Keratinocyte (primary cell): ENCODE measurements at places on chromosomes 2 and 18. TPM values are rescaled to one million over a fixed set of nuclear protein-coding genes. Genes with fewer than 3 reads are reported as not detected.

The GPR148 gene
- polyA plus RNA-seq, result not detected in 3 replicates

DNA sequence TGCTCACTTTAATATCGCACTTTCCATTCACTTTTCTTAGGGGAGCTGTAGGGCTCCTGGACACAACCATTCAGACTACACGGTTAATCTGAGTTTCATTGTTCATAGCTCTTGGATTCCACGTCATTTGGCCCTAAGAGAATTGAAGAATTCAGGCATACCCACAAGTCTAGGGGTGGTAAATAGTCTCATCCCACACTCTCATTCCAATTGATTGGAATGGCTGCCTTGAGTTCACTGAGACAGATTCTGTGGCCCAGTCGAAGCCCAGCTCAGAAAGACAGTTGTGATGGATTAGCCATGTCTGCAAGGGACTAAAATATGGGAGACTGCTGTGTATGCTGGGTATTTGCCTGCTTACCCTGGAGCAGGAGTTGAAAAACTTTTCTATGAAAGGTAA is 124.6 kb downstream of the TFCP2L1 start:
- no peaks in the 10 kb centered on the region for H3K27me3 ChIP-seq
- H3K27ac ChIP-seq, result no peak overlapping the region
- H3K4me3 ChIP-seq, result no peak overlapping the region

- DNase-seq, result no peak
- H3K36me3 ChIP-seq, result no peaks in the 10 kb centered on the region
- no peaks in the 10 kb centered on the region for H3K4me1 ChIP-seq
Observed at GRCh38 chr2:233336541-233336940, 17.8 kb upstream of the DGKD start.

- no peaks in the 10 kb centered on the region for H3K36me3 ChIP-seq
- DNase-seq, result no peak
- H3K4me3 ChIP-seq, result peak overlapping the region; percentile 82
- no peaks in the 10 kb centered on the region for H3K4me1 ChIP-seq
- H3K27ac ChIP-seq, result no peak overlapping the region
Observed at GRCh38 chr2:216081012-216081411, 597 bp downstream of the PECR start.

GRCh38 chr2:37671009-37671815 is at the start of gene CDC42EP3:
TSS of gene CDC42EP3 (minus strand) at chr2:37671642. CDS start at chr2:37646587, 25,055 bp downstream.
- no peaks in the 10 kb centered on the region for H3K27me3 ChIP-seq
- DNase-seq, result no peak
- H3K4me3 ChIP-seq, result peak within 1 kb of the TSS; percentile 87
- peaks cover 32% of the 10 kb centered on the region for H3K4me1 ChIP-seq

- DNase-seq, result no peak
- H3K27me3 ChIP-seq, result no peaks in the 10 kb centered on the region
- no peak overlapping the region for H3K27ac ChIP-seq
- H3K4me1 ChIP-seq, result no peaks in the 10 kb centered on the region
- no peaks in the 10 kb centered on the region for H3K36me3 ChIP-seq
Observed at GRCh38 chr2:122670897-122671296, 915.4 kb downstream of the TSN start.

DNA sequence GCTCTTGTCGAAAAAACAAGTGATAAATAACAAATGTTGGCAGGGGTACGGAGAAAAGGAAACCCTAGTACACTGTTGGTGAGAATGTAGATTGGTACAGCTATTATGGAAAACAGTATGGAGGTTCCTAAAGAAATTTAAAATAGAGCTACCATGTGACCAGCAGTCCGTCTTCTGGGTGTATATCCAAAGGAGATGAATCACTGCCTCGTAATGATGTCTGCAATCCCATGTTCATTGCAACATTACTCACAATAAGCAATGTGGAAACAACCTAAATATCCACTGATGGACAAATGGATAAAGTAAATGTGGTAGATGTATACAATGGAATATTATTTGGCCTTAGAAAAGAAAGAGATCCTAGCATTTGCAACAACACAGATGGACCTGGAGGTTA is 50.6 kb downstream of the SLC16A14 start:
- no peaks in the 10 kb centered on the region for H3K36me3 ChIP-seq
- H3K27ac ChIP-seq, result no peak overlapping the region
- no peak overlapping the region for H3K4me3 ChIP-seq
- H3K4me1 ChIP-seq, result no peaks in the 10 kb centered on the region
- peak; percentile 5 for DNase-seq
- H3K27me3 ChIP-seq, result no peaks in the 10 kb centered on the region

The ADCYAP1 gene
- not detected in 3 replicates for polyA plus RNA-seq

GRCh38 chr2:72929010-72929409 is 11.7 kb downstream of the EMX1 start:
- no peak overlapping the region for H3K27ac ChIP-seq
- DNase-seq, result no peak
- peaks cover 11% of the 10 kb centered on the region for H3K4me1 ChIP-seq
- H3K36me3 ChIP-seq, result no peaks in the 10 kb centered on the region

DNA sequence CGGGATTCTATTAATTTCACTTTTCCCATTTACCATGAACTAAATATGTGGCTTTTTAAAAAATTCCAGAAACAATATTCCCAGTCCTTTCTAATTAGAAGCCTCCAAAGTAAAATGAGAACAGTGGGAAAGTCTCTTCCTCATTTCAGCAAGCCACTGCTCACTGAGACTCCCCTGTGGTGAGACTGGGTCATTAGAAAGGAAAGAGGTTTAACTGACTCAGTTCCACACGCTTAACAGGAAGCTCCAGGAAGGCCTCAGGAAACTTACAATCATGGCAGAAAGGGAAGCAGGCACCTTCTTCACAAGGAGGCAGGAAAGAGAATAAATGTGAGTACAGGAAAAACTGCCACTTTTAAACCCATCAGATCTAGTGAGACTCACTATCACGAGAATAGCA is 258.9 kb upstream of the CHAC2 start:
- no peaks in the 10 kb centered on the region for H3K27me3 ChIP-seq
- no peak overlapping the region for H3K4me3 ChIP-seq
- no peak overlapping the region for H3K27ac ChIP-seq
- no peak for DNase-seq
- peaks cover 3% of the 10 kb centered on the region for H3K4me1 ChIP-seq
- no peaks in the 10 kb centered on the region for H3K36me3 ChIP-seq

The SALL3 gene
- polyA plus RNA-seq, result not detected in 3 replicates

GRCh38 chr2:10635430-10635829 is 54.3 kb downstream of the NOL10 start:
- no peak overlapping the region for H3K27ac ChIP-seq
- DNase-seq, result no peak
- H3K27me3 ChIP-seq, result no peaks in the 10 kb centered on the region
- peaks cover 10% of the 10 kb centered on the region for H3K36me3 ChIP-seq

DNA sequence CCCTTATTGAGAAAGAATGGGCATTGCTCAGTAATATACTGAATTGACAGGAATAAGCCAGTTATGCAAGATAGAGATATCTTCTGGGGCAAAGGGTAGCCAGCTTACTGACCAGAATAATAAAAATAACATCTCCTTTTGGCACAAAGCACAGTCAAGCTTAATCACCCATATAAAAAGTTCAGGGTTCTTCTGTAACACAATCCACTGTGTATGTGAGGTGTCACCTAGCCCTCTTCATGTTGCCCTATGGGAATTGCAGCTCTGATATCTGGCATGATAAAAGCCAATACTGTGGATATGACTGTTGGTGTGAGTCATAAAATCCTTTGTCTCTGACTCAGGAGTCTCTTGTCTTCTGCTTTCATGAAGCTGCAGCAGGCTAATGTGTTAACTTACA is 90.8 kb downstream of the DSEL start:
- no peaks in the 10 kb centered on the region for H3K4me1 ChIP-seq
- H3K27ac ChIP-seq, result no peak overlapping the region
- no peaks in the 10 kb centered on the region for H3K36me3 ChIP-seq
- H3K4me3 ChIP-seq, result no peak overlapping the region

The DTNA gene
- 0.26 to 1.9 TPM (median 0.81 TPM) in 3 replicates for polyA plus RNA-seq

The MC2R gene
- not detected in 3 replicates for polyA plus RNA-seq

- H3K4me1 ChIP-seq, result no peaks in the 10 kb centered on the region
- H3K4me3 ChIP-seq, result no peak overlapping the region
- H3K27me3 ChIP-seq, result no peaks in the 10 kb centered on the region
Observed at GRCh38 chr2:117027646-117028045, 786.8 kb upstream of the DDX18 start.
